Activated naive CD8-positive, alpha-beta T cell treated with anti-CD3 and anti-CD28 coated beads for 36 hours (primary cell): ENCODE measurements at places on chromosomes 3 and 15. TPM values are rescaled to one million over a fixed set of nuclear protein-coding genes. Genes with fewer than 3 reads are reported as not detected.

Gene UROC1
- not detected for total RNA-seq

Gene RASGRP1
- 42.7 TPM for total RNA-seq

Gene COL8A1
- total RNA-seq: not detected

Gene PLXND1
- 1.6 TPM for total RNA-seq

Gene TUBGCP5
- 22.5 TPM for total RNA-seq

DNA sequence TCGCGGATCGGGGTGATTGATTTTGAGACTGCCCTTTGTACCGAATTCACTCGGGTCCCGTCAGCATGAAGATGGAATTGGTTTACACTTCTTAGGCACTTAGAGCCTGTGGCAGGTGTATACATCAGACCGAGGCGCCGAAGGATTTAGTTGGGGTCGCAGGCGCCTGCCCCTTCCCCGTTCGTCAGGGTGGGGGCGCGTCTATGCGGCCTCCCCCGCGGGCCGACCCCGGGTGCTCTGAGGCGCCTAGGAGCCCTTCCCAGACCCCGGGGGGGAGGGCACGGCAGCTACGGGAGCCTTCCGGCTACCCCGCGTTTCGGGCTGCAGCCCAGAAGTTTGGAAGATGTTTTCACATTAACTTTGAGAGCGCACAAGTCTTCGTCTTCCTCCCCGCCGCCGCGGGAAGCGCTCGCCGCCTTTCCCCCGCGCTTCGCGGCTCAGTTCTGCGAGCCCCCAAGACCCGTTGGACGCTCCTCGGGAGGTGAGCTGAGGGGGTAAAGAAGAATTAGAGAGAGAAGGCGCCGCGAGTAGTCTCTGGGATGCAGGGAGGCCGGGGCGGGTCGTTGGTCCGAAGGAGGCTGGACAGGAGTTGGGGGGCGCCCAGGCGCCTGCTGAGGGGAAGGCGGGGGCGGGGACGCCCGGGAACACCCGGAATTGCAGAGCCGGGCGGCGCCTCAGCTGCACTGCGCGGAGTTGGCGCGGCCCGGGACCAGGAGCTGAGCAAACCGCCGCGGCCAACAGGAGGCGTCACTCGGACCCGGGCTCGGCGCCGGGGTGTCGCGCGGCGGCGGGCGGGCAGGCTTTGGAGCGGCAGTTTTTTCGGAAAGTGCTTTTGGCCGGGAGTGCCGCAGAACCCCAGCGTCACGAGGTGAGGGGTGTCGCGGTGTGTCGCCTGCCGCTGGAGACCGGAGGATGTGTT, 780 bp downstream of the TIPARP start:
- peak; percentile 63 for DNase-seq
- peaks cover 39% of the 10 kb centered on the region for H3K4me1 ChIP-seq
- peak overlapping the region; percentile 94 for H3K4me3 ChIP-seq
- H3K36me3 ChIP-seq: peaks cover 31% of the 10 kb centered on the region
- no peaks in the 10 kb centered on the region for H3K27me3 ChIP-seq

- H3K36me3 ChIP-seq: no peaks in the 10 kb centered on the region
- no peak overlapping the region for H3K27ac ChIP-seq
- H3K27me3 ChIP-seq: peaks cover 3% of the 10 kb centered on the region
- no peak for DNase-seq
- H3K4me3 ChIP-seq: no peak overlapping the region
These were observed 333.8 kb downstream of the FEZF2 start for GRCh38 chr3:62039586-62039985.

DNA sequence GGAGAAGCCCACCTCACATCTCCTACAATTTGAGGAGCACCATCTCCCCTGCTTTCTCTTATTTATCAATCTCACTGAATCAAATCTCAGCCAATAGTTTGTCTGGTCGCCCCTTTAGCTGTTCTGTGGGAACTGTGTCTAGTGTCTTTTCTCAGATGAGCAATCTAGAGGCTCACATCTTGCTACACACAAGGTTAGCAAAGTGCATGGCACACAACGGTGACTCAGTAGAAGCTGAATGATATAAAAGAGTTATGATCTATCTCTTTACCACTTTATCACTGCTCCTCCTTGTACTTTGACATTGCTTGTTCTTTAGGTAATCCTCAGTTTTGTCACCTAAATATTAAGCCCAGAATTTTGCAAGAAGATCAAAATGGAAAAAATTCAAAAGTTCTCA, 16.8 kb upstream of the COLQ start:
- H3K27me3 ChIP-seq: no peaks in the 10 kb centered on the region
- no peak for DNase-seq
- H3K27ac ChIP-seq: no peak overlapping the region
- no peak overlapping the region for H3K4me3 ChIP-seq
- peaks cover 8% of the 10 kb centered on the region for H3K36me3 ChIP-seq

DNA sequence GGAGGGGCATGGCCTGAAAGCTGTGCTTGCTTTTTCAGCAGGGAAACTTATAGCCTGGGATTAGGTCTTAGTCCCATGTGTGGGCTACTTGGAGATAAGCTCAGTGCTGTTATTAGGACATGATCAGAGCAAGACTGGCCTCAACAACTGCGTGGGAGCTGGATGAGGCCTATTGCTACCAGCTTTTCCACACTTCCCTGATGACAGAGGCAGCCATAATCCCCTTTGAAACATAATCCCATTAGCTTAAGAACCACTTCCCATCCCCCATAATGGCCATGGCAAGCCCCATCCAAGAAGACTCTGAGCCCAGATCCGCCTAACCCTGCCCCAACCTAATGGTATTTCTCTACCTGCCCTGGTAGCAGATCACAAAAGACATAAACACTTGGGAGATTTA, 26.6 kb upstream of the GK5 start:
- H3K4me1 ChIP-seq: no peaks in the 10 kb centered on the region
- H3K4me3 ChIP-seq: no peak overlapping the region
- no peaks in the 10 kb centered on the region for H3K36me3 ChIP-seq
- H3K27ac ChIP-seq: no peak overlapping the region
- DNase-seq: no peak

DNA sequence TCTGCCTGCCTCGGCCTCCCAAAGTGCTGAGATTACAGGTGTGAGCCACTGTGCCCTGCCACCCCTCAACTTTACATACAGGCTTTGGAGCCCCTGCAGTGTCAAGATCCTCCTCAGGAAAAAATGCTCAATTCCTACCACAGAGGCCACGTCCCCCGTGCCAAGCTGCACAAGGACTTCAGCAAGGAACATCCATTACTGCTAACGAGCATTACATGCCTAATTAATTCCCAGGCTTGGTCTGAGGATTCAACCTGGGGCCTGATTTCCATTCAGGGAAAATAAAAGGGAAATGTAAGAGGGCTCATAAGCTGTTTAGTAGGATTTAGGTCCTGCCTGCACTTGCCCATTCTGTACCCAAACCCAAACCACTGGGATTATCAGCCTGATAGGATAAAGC, 161.4 kb downstream of the RAB11A start:
- no peak overlapping the region for H3K27ac ChIP-seq
- H3K4me1 ChIP-seq: peaks cover 6% of the 10 kb centered on the region

GRCh38 chr3:54988838-54989630, 61.2 kb upstream of the LRTM1 start:
- H3K27ac ChIP-seq: no peak overlapping the region
- DNase-seq: no peak
- H3K4me1 ChIP-seq: peaks cover 3% of the 10 kb centered on the region
- no peaks in the 10 kb centered on the region for H3K27me3 ChIP-seq
- H3K36me3 ChIP-seq: no peaks in the 10 kb centered on the region

GRCh38 chr3:112345681-112346080, 12.7 kb downstream of the CD200 start:
- peaks cover 81% of the 10 kb centered on the region for H3K36me3 ChIP-seq
- H3K4me1 ChIP-seq: peaks cover 40% of the 10 kb centered on the region
- no peak overlapping the region for H3K27ac ChIP-seq
- DNase-seq: no peak
- H3K27me3 ChIP-seq: no peaks in the 10 kb centered on the region

GRCh38 chr3:127391436-127392155, 103.8 kb upstream of the PRR20G start:
- no peak for DNase-seq
- no peak overlapping the region for H3K27ac ChIP-seq
- H3K36me3 ChIP-seq: no peaks in the 10 kb centered on the region
- no peaks in the 10 kb centered on the region for H3K4me1 ChIP-seq

DNA sequence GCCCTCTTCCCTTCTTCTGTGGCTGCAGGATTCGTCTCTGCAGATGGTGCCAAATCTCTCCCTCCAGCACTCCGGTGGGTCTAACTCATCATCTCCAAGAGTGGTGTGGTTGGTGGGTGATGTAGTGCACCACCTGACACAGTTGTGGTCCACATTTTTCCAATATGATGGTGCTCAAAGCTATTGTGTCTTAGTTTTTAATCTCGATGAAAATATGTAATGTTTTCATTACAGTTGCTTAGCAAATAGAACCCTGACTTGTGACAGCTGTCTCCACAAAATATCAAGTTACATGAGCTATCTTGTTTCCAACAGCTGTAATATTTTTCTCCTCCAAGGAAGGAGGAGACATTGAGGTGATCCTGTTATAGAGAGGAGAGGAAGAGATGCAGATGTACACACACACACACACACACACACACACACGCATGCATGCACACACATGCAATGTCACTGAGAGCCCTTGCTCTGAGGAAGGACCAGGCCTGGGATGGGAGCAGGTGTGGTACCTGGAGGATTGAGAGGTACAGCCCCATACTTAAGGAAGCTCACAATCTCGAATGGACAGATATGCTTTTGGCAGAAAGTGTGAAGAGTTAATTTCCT, 15.7 kb upstream of the ESYT3 start:
- peaks cover 18% of the 10 kb centered on the region for H3K27me3 ChIP-seq
- H3K36me3 ChIP-seq: no peaks in the 10 kb centered on the region
- no peak overlapping the region for H3K27ac ChIP-seq

- no peak for DNase-seq
- no peak overlapping the region for H3K4me3 ChIP-seq
- H3K36me3 ChIP-seq: no peaks in the 10 kb centered on the region
- peaks cover 11% of the 10 kb centered on the region for H3K27me3 ChIP-seq
- no peak overlapping the region for H3K27ac ChIP-seq
- H3K4me1 ChIP-seq: no peaks in the 10 kb centered on the region
These were observed 288.6 kb downstream of the CLSTN2 start for GRCh38 chr3:140223631-140224030.
